Activated T-cell treated with anti-CD3 and anti-CD28 coated beads for 1 hour (primary cell): ENCODE measurements at places on chromosomes 1 and 21.

DNA sequence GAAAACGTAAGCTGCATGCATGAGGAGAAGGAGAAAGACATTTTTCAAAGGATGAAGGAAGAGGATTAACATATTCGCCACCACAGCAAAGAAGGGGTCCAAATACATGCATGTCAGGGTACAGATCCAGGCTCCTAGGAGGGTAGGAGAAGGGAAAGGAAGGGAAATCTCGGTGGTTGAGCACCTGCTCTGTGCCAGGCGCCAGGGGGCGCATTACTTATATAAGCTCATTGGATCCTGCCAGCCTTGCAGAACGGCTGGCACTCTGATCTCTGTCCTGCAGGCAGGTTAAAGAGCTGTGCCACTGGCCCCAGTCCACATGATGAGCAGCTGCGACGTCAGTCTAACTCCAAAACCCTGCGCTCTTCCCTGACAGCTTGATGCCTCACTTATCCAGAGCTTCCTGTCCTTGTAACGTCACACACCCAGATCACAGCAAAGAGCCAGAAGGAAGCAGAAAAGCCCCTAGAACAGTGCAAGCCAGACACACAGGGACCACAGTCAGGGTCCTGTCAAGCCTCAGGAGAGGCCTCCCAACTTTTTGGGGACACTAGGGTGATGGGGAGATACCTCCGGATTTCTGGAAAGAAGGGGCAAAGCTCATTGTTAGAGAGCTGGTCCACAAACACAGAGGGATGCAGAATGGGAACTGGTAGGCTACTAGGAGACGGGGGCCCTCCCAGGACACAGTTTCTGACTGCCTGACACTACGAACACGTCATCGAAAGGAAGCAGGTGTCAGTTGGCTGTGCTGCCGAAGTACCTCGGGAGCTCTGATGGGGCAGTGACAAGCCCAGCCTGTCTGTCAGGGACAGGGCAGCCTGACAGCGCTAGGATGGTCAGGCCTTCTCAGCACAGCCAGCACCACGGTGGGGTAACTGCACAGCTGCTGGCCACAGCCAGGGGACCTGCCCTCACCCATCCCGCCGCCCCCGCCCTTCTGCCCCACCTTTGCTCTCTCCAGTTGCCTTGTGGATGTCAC, 99.1 kb downstream of the BEND5 start:
- DNase-seq = peak; percentile 11

DNA sequence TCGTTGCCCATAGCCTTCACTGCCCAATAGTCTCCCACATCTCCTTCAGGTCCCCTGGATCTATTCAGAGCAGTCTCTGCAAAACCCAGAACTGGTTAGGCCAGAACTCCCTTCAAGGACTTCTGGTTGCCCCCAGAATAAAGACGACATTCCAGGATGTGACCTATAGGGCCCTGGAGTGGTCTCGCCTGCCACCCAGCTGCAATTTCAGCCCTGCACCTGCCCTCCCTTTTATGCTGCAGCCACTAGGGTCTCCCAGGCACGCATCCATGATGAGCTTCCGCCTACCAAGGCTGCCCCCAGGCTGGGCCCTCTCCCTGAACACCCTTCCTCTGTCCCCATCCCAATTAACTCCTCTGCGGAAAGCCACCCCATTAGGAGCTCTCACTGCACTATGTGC, 7.2 kb upstream of the TSPEAR start:
- DNase-seq = no peak

- no peak for DNase-seq
Observed at GRCh38 chr1:58447042-58447441, 99.5 kb downstream of the OMA1 start.

GRCh38 chr1:187958207-187958606, 1129.5 kb downstream of the PLA2G4A start:
- no peak for DNase-seq

- no peak for DNase-seq
Observed at GRCh38 chr21:33994373-33994772, 78.8 kb upstream of the ATP5PO start.

GRCh38 chr1:162218975-162219374, 149.5 kb downstream of the NOS1AP start:
- DNase-seq = no peak

DNA sequence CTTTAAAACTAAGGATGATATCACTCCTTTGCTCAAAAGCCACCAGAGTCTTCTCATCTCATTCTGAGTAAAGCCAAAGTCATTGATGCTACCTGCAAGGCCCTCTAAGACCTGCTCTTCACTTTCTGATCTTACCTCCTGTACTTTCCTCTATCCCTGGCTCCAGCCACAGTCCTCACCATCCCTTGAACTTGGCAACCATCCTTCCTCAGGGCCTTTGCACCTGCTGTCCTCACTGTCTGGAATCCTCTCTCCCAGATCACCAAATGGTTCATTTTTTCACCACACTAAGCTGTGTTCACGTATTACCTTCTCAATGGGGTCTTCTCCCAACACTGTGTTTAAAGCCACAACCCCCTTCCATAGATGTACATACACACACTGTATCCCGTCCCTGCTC, 4.3 kb upstream of the PHLDA3 start:
- DNase-seq = no peak

DNA sequence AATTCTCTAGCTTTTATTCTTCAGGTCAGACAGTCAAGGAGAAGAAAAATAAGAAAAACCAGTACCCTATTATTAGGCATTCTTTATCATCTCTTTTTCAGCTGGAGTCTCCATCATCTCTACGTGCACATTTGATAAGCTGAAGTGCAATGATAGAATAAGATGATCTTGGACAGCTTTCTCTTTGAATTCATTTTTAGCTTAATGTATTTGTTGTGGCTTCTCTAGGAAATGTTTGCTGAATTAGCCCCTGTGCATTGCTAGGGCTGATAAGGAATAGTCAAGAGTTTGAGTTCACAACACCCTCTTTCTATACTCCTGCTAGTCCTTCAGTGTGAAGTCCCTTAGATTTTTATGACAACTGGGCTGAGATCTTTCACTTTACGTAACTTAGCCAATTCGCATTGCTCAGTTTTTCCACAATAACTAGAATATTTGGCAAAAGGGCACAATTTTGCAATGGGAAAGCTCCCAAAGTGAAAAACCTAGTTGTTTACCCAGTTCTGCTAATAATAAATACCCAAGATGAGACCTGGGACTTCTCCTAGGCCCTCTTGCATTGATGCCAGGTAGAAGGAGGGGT, 7.0 kb upstream of the KCNJ15 start:
- no peak for DNase-seq

DNA sequence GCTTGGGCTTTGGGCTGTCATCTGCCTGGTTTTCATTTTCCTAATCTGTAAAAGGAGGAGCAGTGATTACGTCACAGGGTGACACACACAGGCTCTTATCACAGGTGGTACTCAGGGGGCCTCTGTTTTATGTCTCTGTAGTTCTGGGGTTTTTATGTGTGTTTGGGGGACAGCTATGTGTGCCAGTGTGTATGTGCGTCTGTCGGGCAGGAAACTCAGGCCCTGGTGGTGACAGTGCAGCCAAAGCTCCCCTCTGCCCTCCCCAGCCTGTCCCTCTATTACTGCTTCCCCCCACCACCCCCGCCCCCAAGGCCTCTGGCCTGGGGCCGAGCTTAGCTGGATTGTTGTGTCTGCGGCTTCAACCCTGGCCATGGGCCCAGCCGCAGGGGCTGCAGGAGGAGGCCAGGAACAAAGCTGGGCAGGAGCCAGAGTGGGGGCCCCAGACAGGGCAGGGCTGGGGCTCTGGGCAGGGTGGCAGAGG, 13.3 kb downstream of the MFAP2 start:
- DNase-seq = no peak

DNA sequence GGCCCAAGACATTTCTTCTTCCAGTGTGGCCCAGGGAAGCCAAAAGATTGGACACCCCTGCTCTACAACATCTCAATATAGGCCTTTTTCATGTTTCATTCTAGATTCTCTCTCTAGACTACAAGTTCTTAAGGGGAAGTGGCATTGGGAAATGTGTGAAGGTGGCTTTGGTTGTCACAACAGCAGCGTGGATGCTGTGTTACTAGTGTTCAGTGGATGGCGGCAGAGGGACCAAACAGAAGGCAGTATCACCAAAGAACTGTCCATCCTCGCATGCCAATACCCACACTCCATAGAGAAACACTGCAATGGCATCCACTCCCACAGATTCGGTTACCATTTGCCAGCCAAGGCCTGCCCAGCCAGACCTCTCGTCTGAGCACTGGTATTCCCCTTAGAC, 24.3 kb upstream of the IFNAR2 start:
- DNase-seq = no peak

GRCh38 chr1:20829531-20829930, 42.4 kb upstream of the HP1BP3 start:
- DNase-seq = no peak

DNA sequence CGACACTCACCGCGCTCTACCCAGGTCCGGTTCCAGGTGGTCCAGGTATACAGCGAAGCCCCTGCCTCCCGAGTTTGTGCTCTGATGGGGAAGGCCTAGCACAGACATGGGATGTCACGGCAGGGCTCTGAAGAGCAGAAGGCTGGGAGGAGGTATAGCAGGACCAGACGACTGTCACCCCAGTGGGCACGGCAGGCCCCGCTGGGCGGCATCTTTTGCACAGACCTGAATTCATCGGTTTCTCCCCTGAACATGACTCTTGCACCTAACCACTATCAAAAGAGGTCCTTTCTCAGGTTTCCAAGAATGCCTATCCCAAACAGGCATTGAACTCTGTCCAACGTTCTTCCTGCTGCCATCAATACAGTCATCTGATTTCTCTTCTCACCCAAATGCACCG, 30.6 kb downstream of the ARHGEF16 start:
- no peak for DNase-seq

GRCh38 chr1:237033804-237034203, 8.2 kb upstream of the RYR2 start:
- no peak for DNase-seq

GRCh38 chr1:30692948-30693301, 30.5 kb downstream of the MATN1 start:
- DNase-seq = no peak

DNA sequence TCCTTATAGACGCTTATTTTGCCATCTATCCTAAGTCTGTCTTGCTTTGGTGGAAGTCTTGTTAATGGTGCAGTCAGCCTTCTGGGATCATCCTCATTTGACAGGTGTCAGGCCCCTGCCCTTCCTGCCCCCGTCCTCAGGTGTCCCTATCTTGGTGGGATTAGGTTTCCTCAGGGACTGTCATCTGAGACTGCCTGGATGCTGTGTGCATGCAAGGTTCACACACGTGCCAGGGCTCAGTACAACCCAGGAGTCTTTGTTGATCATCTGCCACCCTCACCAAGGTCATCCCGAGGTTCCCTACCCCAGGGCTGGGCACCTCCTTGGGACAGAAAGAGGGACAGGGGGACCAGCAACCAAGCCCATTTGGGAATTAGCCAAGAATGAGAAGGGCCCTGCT, 18.0 kb downstream of the PADI2 start:
- no peak for DNase-seq

DNA sequence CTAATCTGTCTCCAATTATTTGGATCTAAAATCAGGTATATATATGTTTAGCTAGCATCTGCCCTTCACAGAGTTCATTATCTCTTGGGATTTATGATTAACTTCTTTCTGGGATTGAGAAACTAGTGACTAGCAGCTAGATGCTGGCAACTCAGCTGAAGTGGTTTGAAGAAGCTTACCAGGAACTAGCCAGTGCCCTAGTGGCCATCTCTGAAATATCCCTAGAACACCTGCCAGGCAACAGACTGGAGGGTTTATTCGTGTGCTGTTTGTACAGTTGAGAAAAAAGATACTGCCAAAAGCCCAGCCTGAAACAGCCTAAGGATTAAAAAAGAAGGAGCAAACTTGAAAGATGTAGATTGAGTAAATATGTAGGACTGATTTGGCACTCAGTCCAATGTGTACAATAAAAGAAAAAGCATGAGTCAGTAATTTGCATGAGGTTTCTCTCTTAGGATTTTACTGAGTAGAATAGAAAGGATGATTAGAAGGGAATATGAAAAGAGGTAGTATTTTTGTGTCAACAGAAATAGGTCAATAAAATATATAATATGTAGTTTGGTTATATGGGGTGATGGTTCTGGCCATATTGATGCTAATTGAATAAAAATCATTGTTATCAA, 1144.6 kb upstream of the ADGRL2 start:
- DNase-seq = no peak

DNA sequence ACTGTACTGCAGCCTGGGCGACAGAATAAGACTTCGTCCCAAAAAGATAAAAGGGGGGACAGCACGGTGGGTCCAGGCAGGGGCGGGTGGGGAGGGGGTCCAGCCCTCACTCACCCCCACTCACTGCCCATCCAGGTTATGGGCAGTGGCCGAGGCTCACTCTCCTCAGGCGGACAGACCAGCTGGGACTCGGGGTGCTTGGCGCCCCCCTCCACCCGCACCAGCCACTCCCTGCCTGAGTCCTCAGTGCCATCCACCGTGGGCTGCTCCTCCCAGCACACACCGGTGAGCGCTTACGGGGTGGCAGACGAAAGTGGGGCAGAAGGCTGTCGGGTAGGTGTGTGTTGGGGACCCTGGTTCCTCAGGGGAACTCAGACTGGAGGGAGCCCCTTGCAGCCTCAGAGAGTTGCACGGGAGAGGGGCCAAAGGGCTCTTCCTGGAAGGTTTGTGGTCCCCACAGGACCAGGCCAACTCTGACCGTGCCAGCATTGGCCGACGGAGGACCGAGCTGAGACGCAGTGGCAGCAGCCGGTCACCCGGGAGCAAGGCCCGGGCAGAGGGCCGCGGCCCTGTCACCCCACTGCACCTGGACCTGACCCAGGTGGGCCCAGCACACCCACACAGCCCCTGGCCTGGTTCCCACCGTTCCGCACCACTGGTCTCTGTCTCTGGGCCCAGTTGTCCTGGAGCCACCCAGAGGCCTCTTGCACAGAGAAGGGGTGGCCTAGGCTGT, 6.6 kb downstream of the PLEKHN1 start:
- no peak for DNase-seq
